Stimulated activated CD8-positive, alpha-beta memory T cell treated with anti-CD3 and anti-CD28 coated beads, Interleukin-7, amount 100 ng/mL, for 1 hour (primary cell): ENCODE measurements at places on chromosomes 5 and 9.
A peak's percentile ranks its signal among the peaks of the same experiment; 100 is the strongest.

DNA sequence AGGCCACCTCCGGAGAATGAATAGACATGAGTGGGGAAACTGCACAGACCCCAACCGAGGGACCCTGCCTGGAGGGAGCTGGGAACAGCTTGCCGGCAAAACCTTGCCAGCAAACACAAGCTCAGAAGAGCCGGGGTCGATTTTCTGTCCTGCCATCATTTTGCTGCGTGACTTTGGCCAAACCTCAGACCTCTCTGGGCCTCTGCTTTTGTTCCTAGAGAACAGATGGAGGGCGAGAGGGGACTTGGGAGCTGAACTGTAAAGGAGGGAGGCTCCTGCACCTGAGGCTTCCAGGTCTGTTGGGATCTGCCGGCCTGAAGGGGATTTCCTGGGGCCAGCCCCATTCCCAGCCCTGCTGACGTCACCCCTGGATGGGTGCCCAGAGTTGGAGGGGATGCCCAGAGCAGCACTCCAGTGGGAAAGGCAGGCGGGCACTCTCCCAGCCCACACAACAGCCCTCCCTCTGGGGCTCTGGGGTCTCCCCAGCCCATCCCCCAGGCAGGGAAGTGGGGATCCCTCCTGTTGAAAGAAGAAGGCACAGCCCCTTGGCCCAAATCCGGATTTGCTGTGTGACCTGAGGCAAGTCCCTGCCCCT lies 40.4 kb upstream of the SYNPO start:
- no peak for DNase-seq

DNA sequence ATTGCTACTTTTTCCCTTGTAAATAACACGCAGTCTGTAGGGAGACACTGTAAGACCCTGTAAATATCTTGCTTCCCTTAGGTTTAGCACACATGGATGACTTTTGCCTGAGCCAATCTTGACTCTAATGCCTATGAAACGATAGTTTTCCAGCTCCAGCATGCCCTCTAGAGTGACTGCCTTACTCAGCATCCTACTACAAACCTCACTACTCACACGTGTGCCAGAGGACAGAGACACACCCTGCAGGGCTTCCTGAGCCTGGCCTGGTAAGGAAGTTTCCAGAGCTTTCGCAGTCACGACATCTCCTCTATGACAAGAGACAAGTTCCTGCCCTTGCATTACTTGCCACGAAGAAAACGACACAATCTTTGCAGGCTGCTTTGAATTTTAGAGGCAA lies 138.1 kb downstream of the ATPSCKMT start:
- DNase-seq, result no peak

DNA sequence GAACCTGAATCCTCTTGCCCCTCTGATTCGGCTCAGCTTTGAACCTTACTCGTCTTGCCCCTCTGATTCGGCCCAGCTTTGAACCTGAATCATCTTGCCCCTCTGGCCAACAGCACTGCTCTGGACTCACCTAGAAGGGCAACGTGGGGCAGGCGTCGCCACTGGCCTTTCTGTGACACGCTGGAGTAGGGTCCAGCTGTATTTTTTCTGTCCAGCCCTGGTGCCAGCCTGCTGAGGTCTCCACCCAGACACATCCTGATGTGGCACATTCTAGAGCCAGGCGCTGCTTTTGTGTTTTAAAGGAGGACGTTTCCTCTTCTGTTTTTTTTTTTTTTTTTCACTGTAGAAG lies 15.2 kb upstream of the CPEB4 start:
- DNase-seq, result no peak

GRCh38 chr5:160523502-160524163 lies 102.0 kb downstream of the PTTG1 start:
- no peak for DNase-seq

- DNase-seq, result no peak
Measured at GRCh38 chr9:110880189-110880588, 158.1 kb downstream of the LPAR1 start.

DNA sequence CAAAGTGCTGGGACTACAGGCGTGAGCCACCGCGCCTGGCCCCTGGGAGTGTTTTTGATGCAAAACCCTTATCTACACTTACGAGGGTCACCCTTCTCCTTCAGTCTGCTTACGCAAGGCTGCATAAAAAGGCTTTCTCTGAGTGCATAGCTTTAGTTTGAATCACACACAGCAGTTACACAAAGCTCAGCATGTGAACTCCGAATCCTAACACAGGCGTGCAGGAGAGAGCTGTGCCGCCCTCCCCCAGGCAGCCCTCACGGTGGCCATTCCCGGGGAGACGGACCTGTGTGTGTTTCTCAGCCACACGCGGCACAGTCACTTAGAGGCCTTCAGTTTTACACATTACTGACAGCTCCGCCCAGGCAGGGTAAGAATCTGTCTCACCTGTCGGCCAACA lies 26.7 kb downstream of the EXD3 start:
- DNase-seq, result no peak

DNA sequence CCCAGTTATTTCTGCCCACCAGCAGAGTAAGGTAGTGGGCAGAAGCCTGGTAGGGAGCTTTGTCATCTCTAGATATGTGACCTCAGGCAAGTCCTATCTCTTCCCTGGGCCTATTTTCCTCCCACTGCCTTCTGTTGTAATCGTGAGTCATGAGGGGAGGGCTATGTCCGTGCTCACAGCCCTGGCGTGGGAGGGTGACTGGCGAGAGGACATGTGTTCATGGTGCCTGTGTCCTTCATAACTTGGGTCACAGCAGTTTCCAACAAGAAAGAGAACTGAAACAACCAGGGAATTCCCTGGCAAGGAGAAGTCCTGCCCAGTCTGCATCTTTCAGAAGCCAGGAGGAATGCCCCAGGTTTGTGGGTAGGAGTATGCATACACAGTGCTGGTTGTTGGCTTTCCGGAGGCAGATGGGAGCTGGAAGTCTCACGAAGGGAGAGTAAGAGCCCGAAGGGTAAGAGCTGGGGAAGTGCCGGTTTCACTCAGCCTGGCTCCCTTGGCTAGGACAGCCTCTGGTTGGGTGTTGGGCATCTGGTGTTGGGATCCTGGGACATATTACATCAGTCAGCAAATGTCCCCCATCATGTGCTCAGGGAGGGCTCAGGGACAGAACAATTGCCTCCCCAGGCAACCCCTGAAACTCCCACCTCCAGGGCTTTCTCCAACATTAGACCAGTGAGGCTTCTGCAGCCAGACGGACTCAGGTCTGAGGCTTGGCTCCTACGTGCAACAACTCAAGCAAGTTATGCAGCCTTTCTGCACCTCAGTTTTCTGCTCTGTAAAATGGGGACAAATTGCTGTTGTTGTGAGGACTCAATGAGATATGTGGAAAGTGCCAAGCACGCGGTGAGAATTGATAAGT lies 4.3 kb upstream of the TIFAB start:
- DNase-seq, result no peak

DNA sequence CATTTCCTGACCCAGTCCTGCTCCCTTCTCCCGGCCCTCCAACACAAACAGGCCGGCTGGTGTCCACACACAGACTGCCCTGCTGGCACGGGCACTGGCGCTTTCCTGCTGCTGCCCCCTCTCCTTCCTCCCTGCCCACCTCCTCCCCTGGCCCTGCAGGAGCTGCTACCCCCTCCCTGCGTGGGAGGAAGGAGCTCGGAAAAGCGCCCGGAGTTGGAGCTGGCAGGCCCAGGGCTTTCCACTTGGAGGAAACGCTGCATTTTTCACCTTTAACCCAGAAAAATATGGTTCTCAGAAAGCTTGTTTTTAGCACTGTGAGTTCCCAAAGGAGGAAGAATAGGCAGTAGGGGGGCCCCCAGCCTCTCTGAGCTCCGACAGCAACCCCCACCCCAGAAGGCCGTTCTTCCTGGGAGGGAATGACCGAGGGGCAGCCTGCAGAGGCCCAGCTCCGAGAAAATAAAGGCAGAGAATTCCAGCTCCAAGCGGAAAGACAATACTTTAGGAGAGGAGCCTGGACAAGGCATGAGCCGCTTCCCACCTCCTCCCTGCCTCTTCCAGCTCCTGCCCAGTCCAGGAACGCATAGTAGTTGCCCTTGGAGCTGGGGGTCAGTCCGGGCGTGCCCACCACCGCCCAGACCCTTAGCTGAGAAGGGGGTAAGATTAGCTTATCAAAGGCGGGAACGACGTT lies 88.9 kb downstream of the LIFR start:
- DNase-seq, result no peak

GRCh38 chr5:95390812-95391492 lies at the start of gene FAM81B:
TSS of gene FAM81B (plus strand) at chr5:95391366. CDS start at chr5:95391390, 24 bp downstream.
- DNase-seq, result no peak

- DNase-seq, result no peak
Measured at GRCh38 chr9:98191671-98192502, 550 bp downstream of the CORO2A start.

DNA sequence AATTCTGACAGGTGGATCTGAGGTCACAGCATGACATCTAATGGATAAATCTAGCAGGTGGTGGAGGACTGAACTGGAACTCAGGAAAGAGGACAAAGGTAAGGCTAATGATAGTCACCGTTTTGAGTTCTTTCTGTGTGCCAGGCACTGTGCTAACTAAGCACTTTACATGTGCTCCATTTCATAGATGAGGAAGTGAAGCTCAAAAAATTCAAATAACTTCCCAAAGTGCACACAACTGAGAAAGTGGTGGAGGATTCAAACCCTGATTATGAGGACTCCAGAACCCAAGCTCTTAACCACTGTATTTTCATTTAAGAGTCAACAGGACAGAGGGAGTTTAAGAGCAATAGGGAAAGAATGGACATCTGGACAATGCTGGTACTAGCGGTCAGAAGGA lies 7.1 kb upstream of the DELE1 start:
- no peak for DNase-seq

- no peak for DNase-seq
Measured at GRCh38 chr5:9549941-9550340, 4.1 kb upstream of the SEMA5A start.

DNA sequence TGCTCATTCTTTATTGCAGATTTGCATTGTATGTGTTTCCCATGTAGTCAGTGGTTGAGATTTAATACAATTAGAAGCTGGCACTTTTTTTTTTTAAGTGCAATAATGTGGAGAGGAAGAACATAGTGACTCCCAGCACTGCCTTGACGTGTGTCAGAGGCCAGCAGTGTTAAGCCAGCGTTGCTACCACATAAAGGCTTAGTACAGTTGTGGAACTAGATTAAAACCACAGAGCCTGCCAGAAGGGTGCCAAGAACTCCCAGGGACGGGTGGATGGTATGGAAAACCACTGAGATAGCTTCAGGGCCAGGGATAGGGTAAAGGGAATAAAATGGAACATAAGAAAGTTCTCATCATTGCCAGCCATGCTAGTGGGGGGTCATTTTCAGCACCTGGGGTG lies 142.9 kb downstream of the TRIO start:
- no peak for DNase-seq

DNA sequence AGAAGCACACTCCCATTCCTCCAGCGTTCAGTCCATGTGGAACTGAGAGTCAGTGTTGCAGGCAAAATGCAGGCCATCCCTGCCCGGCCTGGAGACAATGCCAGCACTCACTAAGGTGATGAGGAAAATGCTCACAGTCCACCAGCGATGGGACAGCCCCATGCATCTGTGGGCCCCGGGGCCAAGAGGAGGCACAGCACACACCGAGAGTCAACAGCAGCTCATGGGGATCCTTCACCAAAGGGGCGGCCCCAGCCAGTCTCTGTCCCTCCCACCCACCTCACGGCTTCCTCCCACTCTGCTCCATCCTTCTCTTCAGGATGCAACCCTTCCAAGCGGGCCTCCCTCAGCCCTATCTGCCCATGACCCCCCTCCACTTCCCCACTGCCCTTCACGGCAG lies 6.2 kb downstream of the SEMA4D start:
- no peak for DNase-seq

- no peak for DNase-seq
Measured at GRCh38 chr5:76404223-76405211, 1.4 kb downstream of the IQGAP2 start.

GRCh38 chr9:21624675-21625644 lies 142.8 kb upstream of the IFNE start:
- no peak for DNase-seq

GRCh38 chr5:146877783-146878475 lies 628 bp downstream of the PPP2R2B start:
- DNase-seq, result peak; percentile 4

DNA sequence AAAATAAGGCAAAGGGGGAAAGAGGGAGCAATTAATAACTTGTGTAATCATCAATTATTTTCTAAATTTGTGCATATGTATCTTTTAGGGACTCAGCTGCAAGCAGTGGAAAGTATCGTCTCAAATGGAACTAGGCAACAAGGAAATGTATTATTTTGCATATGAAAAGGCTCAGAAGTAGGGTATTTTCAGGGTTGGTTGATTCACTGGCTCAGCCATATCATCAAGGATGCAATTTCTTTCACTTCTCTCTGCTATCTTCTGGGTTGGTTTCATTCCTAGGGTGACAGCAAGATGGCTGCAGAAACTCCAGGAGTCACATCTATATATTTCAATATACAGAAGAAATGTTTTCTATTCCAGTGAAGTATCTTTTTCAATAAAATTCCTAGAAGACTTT lies 509.8 kb downstream of the DMAC1 start:
- DNase-seq, result no peak

GRCh38 chr9:19976226-19976625 lies 187.4 kb upstream of the SLC24A2 start:
- DNase-seq, result no peak

- DNase-seq, result no peak
Measured at GRCh38 chr5:147658293-147658932, 124.1 kb downstream of the JAKMIP2 start.

GRCh38 chr9:127598839-127599549 lies 13.1 kb upstream of the STXBP1 start:
- no peak for DNase-seq

DNA sequence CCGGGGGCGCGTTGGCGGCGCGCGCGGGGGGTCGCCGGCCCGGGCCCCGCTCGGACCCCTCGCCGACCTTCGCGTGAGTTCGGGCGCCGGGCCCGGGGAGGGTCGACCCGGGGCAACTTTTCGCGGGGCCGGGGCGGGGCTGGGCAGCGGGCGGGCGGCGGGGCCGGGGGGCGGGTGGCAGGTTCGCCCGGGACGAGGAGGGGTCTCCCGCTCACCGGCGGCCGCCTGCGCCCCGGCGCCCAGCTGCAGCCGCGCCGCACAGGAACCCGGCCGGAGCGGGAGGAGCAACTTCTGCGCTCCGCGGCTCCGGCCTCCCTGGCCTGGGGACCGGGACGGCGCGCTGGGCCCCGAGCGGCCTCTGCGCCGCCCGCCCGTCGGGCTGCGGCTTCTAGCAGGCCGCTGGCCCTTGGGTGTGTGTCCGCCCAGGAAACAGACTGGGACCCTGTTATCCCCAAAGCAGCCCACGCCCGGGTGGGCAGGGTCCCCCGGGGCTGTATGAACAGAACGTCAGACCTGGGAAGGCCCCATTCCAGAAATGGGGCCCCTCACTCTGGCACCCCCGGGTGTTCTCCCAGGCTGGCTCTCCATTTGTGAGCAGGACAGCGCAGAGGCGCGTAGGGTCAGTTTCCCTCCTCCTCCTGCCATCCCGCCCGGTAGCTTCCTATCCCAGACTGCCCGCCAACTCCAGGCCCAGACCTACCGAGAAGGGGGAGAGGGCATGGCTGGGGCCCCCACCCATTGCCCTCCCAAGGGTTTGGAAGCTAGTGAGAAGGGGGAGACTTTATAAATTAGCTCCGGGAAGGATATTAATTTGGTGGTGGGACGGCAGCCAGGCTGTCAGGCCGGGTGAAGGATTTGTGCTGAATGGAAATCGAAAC lies 708 bp downstream of the RXRA start:
- no peak for DNase-seq

GRCh38 chr5:105663671-105664070 lies 2007.1 kb downstream of the EFNA5 start:
- no peak for DNase-seq

- DNase-seq, result no peak
Measured at GRCh38 chr5:86155796-86156195, 461.9 kb upstream of the COX7C start.
